ENCODE measurements at places on chromosomes 7 and 10.
A peak's percentile ranks its signal among the peaks of the same experiment; 100 is the strongest.

DNA sequence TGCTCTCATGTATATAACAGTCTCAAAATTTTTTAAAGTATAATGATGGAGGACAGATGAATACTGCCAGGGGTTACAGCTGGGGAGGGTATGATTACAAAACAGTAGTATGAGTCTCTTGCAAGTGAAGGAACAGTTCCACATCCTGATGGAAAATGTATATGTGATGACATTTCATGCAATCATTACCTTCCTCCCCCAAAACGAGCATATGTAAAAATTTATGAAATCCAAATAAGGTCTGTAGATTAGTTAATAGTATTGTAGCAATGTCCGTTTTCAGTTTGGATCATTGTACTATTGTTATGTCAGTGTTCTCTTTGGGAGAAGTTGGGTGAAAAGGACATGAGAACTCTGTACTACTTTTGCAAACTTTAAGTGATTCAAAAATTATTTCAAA lies 38.0 kb downstream of the DRGX start:
- no peak for DNase-seq

DNA sequence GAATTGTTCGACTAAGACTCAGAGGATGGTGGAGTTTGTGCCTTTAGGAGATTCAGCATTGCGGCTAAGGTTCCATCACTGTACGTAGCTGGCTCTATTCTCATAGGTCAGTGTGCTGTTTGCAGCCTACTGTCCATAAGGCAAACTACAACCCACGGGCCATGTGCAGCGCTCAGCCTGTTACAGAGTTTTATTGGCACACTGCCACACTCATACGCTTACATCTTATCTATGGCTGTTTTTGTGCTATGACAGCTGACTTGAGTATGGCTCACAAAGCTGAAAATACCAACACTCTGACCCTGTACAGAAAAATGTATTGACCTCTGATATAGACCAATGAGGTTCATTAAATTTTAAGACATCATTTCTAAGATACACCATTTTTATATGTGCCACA lies 114.5 kb downstream of the ARID5B start:
- no peak for DNase-seq

- peak; percentile 12 for DNase-seq
Observed at GRCh38 chr7:33904681-33905388, 504 bp upstream of the BMPER start.

DNA sequence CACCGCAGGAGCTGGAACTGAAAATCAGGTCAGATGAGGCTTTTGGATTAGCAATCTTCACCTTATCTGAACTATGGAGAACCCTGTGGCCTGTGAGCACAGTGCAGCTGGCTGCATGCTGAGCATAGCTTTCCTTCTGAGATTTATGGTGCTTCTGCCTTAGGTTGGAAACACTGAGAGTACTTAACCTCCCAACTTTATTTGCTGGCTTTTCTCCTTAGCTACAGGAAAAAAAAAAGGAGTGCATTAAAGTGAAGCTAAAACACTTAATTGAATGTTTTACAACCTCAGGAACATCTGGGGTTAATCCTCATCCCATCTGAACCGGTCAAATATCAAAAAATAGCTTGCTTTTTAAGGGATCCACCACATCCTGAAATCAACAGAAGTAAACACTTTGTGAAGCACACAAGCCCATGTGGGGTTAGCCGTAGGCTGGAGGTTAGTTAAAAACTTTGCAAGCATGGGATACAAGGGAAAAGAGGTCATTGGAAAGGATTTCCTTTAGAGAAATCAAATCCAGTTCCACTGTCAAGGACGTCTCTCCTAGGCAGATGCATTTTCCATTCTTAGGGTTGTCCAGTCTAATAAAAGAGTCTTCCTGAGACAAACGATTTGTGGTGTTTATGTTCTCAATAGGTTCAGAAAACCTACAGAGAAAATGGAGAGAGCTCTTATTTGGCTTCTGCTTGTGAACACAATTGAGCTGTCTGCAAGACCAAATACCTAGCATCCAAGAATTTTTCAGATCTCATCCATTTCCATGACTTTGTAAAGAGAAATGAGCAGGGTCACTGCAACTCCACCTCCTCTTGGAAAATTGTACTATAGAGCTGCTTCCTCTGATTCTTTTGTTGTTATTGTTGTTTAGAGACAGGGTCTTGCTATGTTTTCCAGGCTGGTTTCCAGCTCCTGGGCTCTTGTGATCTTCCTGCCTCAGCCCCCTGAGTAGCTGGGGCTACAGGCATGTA lies 470.4 kb upstream of the IGFBP3 start:
- no peak for DNase-seq

- no peak for DNase-seq
Observed at GRCh38 chr10:34575882-34576281, 239.2 kb downstream of the PARD3 start.

GRCh38 chr10:12943425-12943824 lies 58.1 kb downstream of the CCDC3 start:
- DNase-seq: no peak

GRCh38 chr7:30775992-30776391 lies 4.8 kb downstream of the MINDY4 start:
- DNase-seq: no peak

GRCh38 chr10:79394664-79395063 lies 47.4 kb downstream of the PPIF start:
- DNase-seq: no peak

- DNase-seq: no peak
Observed at GRCh38 chr10:101364721-101365120, 10.8 kb downstream of the BTRC start.

- no peak for DNase-seq
Observed at GRCh38 chr7:79598351-79598750, 144.9 kb upstream of the MAGI2 start.

DNA sequence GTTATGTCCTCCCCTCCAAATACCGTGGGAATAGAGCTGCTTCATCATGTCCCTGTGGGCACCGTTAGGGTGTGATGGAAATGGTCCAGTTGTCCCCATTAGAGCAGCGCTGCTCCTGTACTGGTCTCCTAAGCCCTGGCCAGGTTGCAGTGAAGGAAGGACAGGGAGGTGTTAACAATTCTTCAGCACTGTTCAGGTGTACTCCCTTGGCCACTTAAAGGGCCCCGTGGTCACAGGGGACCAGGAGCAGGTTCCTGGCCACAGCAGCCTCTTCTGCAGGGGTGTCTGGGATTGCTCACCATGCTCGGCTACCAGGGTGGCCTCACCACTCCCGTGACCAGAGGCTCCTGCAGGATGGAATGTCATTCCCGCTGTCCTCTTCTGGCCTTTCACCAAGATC lies 65.8 kb downstream of the MINDY4 start:
- DNase-seq: no peak

GRCh38 chr10:24762966-24763623 lies 39.4 kb upstream of the ARHGAP21 start:
- no peak for DNase-seq

DNA sequence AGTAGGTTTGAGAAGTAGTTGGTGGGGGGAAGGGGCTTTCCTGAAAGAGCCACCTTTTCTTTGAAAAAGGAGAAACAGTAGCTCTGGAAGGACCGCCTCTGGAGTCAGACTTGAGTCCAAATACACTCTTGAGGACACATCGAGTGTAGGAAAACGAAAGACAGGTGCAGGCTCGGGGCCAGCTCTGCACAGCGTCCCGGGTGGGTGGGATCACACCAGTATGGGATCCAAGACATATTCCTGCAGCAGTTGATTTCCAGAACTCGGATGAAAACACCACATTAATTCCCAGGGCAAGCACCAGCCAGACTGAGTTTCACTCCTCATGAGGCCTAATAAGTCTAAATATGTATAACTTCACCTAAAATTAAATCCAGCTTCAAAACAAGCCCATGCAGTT lies 61.4 kb downstream of the ASB13 start:
- DNase-seq: no peak

DNA sequence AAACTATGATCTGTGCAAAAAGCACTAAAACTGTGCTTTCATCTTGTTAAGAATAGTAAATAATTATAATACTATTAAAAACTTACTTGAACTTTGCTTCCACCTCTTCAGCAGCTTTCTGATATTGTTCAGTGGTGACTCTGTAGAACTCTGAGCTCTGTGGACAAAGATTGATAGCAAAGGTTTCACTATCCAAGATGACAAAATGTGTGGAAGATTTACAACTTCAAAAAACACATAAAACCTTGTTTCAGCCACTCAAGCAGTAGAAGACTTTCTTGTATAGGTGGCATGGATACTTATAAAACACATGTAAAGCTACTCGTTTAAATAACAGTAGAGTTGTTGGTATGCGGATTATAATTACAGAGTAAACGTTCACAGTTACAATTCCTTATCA lies 243.6 kb downstream of the CHCHD3 start:
- no peak for DNase-seq

DNA sequence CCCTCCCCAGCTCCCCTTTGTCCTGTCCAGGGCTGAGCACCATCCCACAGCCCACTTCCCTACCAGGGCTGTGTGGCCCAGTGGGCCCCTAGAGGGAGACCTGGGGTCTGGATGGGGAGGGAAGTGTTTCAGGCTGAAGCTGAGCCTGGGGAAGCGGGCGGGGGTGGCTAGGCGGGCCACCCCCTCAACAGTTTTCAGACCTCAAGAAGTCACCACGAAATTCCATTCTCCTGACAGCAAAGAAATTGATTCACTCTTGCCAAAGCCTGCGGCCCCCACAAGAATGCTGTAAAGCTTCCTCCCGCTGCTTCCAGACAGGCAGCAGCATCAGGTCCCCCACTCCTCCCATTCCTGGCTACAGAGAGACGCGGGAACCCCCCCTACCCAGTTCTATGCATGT lies 2.5 kb upstream of the LFNG start:
- DNase-seq: no peak

GRCh38 chr7:22082886-22083703 lies 137.4 kb upstream of the CDCA7L start:
- DNase-seq: peak; percentile 75

DNA sequence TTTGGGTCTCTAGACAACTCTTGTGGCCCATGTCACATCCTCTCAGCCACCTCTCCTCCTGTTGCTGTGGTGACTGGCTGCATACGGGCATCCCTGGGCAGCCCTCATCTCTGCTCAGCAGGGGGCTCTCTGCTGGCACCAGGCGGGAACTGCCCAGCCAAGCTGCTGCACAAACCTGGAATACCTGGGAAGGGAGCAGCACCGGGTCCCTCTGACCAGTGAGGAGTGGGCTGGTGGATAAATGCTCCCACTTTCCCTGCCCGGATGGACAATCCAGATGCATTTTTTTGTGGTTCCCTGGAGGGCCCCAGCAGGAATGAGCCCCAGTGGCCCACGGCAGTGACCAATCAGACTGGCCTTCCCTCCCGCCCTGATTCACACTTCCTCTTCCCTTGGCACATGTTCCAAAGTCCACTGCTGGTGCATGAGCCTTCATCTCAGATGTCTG lies 21.9 kb downstream of the GRID1 start:
- DNase-seq: no peak

DNA sequence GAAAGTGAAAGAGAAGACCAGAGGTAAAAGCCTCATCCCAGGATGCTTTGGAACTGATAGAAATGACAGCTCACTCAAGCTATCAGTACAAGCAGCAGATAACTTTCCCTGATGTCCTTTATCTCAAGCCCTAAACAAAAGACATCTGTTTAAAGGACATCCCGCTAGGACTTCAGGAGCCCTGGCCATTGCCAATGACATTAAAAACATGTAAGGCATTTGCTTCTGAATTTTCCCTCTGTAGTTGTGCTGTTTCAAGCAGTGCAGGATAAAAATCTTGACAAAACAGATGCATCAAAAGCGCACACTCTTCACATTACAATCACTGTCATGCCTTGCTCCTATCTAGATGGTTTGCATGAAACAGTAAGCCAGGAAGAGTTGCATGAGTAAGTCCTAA lies 159.8 kb downstream of the AOAH start:
- DNase-seq: no peak

DNA sequence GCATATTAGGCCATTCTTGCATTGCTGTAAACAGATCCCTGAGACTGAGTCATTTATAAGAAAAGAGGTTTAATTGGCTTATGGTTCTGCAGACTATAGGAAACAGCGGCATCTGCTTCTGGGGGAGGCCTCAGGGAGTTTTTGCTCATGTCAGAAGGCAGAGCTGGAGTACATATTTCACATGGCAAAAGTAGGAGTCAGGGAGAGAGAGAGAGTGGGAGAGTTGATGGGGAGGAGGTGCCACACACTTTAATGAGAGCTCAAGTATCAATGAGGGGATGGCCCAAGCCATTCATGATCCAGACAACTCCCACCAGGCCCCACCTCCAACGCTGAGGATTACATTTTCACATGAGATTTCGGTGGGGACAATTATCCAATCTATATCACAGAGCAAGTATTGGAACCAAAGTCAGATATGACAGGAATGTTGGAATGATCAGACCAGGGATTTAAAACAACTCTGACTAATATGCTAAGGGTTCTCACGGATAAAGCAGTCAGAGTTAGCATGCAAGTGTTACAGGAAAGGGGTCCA lies 795.3 kb upstream of the CELF2 start:
- DNase-seq: no peak

- no peak for DNase-seq
Observed at GRCh38 chr7:43884209-43884608, 14.9 kb upstream of the MRPS24 start.

GRCh38 chr10:18594574-18595156 lies 56.7 kb downstream of the NSUN6 start:
- DNase-seq: no peak

DNA sequence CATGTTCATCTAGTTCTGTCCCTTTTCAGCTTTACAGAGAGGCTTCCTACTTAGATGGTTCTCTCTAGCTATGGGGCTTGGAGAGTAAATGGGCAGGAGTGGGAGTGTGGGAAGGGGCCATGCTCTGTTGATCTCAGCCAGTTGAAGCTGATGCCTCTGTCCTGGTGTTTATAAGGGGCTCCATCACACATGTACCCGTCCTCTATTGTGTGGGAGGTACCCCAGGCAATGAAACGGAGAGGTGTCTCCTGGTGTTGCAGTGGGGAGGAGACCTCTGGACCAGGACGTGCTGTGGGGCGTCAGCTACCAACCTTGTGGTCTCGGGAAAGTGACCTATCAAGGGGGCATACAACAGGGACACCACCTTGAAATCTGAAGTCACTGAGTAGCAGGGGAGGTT lies 173.5 kb downstream of the CELF2 start:
- no peak for DNase-seq

GRCh38 chr10:42707234-42707633 lies 68.9 kb upstream of the ZNF33B start:
- DNase-seq: no peak
